ENCODE measurements at places on chromosomes 5 and 9.

DNA sequence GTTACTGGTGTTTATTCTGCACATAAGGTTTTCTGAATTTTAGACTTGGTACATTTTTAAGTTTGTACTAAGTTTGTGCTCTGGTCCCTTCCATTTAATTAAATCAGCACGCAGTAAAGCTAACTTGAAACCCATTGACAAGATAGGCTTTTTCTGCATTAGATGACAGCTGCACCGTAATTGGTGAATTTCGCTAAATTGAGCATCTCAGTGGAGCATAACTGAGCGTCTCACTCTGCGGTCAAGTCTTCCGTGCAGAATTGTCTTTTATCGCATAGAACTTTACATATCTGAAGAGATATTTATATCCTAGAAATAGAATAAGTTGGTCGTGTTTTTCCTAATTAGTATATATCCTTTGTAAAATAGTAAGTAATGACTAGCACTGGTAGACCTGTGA, 4.1 kb downstream of the SUB1 start:
- no peak for DNase-seq

DNA sequence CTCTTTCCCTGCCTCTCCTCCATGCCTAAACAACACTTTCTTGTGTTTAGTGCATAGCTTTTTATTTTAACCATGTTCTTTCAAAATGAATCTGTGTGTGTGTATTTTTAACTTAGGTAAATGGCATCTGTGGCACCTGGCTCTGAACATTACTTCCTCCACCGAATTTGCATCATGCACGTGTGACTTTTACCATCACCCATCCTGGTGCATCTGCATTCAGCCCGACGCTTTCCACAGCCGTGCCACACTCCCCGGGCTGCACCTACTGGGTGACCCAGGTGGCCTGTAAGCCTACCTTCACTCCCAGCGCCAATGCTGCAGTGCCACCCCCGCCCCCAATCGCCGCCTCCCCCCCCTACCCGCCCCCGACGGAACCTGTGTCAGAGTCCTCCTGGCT, 12.7 kb upstream of the FCN1 start:
- no peak for DNase-seq

GRCh38 chr5:150587856-150588595, 52.4 kb upstream of the SYNPO start:
- no peak for DNase-seq

DNA sequence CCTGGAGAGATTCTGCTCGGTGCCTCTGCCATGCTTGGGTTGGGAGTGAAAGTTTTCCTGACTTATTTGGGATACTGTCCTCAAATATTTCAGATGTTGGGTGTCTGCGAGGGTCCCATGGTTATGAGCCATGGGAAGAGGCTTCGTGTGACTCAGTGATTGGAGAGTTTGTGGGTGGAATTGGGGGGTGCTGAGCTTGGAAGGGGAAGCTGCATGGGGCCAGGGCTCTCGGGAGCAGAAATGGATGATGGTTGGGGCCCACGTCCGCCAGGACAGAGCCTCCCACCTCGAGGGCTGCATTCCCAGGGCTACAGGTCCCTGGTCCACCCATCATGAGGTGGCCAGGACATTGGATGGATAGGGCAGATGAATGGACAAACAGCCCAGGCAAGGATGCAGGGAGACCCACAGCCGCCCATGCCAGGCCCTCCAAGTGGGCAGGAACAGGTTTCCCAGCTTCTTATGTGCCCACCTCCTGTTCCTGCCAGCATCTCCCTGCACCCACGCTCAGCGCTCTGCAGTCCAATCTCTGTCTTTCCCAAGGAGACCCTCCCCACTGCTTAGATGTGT, 5.5 kb downstream of the OBP2B start:
- DNase-seq = no peak

- DNase-seq = no peak
Observed at GRCh38 chr5:32505756-32506155, 61.2 kb upstream of the ZFR start.

GRCh38 chr9:121752929-121753328, 101.5 kb downstream of the DAB2IP start:
- no peak for DNase-seq

DNA sequence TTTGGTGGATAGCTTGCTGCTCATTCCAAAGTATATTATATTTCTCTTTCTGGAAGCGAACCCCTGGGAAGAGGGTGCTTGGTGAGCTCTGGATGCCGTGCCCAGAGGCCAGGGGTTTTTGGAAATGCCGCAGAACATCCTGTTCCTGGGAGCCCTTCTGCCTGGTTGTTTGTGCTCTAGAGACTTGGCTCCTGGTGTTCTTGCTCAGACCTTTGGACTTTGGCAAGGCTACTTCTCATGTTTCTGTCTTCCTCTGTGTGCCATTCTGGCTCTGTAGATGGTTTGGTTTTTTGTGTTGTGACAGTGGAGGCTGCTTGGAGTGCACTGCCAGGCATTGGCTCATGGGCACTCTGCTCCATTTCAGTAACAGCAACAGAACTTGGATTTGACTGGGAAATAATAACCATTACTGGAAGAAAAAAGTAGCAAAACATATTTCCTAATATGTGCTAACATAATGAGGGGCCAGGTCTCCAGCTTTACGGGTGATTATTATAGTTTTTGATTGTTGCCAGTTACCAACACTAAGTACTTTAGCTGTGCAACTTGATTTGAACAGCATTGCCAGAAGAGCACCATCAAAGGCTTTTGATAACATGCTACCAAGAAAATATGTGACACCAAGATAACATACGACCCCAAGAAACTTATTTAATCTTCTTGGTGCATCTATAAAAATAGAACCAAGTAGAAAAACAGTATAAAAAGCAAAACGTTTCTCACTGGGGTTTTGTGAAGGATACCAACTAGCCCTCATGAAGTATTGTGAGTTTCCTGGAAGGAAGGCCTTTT, 94.2 kb downstream of the PCSK1 start:
- no peak for DNase-seq

- DNase-seq = no peak
Observed at GRCh38 chr5:146291421-146292074, 47.1 kb upstream of the POU4F3 start.

- DNase-seq = no peak
Observed at GRCh38 chr5:5409151-5409810, 13.2 kb upstream of the ICE1 start.

DNA sequence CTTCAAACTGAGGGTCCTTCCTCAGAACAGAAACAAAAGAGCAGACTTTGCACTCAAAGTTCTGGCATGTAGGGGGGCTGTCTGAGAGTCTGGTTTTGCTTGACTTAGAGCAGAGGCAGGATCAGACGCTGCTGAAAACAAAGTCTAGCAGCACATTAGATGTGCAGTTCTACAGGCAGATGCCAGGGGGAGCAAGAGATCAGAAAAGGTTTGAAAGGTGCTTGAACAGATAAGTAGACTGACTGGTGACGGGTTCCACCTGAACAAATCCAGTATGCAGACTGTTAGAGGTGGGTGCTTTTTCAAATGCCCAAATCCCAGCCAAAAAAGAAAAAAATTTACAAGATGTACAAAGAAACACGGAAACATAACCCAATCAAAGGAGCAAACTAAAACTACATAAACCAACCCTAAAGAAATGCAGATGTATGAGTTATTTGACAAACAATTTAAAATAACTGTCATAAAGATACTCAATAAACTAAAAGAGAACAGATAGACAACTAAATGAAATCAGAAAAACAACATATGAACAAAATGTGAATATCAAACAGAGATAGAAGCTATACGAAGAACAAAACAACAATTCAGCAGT, 194.7 kb upstream of the FREM1 start:
- DNase-seq = no peak

GRCh38 chr9:134600836-134601638, 40.6 kb upstream of the COL5A1 start:
- no peak for DNase-seq

- no peak for DNase-seq
Observed at GRCh38 chr5:55897905-55898304, 46.7 kb downstream of the IL31RA start.

GRCh38 chr9:81594415-81594814, 94.9 kb downstream of the TLE1 start:
- DNase-seq = no peak

Measured in activated T-helper 1 cell treated with Interleukin-2 at 50 U/mL for 16 hours (primary cell).